AG10803 (cell line): ENCODE measurements at places on chromosomes 4 and X.

DNA sequence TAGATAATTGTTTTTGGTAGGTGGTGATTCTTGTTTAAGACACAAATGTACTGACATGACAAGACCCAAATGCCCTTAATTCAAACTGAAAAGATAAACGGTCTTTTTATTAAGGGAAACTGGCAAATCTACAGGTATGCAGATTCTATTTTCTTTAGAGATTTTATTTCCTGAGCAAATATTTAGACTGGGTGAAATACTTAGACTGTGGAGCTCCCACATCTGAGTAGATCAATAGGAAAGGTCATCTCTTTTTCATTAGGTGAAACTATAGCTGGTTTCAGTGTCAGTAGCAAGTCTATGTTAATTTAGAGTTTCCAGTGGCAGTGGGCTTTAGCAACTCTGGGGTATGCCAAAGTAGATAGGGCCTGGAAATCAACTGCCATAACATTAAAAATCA is 446.7 kb downstream of the FSTL5 start:
- DNase-seq: no peak

DNA sequence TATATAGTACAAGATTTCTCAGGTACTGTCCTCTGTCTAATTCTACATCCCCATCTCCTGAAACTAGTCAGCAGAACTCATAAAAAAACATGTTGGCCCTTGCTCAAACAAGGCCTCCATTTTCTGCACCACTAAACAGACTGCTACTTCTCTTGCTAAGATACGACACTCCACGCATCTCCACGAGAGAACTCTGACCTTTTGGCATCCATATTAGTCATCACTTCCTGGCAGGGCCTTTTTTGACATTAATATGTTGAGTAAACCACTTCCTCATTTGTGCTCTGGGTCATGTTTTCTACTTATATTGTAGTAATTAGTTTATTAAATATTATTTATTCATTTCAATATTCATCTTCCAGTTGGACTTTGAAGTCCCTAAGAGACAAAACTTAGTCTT is 65.6 kb downstream of the DCAF8L1 start:
- no peak for DNase-seq

GRCh38 chr4:172996571-172997216 is 171.9 kb upstream of the GALNT7 start:
- DNase-seq: peak; percentile 11

DNA sequence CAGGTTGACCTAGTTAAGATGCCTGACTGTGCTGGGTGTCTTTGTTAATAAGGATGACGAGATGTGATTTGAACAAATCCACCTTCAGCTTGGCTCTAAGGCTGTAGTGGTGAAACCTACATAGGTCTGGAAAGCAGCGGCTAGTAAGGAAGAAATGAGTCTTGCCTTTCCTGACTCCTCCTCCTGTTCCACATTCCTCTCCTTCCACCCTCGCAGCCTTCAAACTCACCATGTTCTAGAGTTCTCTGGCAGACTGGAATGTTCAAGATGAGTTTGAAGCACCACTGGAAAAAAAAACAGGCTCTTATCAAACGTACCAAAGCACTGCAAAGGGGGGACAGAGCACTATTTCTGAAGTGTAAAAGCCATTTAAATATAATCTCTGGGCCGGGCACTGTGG is 395.4 kb downstream of the BMPR1B start:
- no peak for DNase-seq

GRCh38 chr4:159224408-159224807 is 121.5 kb downstream of the RAPGEF2 start:
- DNase-seq: no peak

GRCh38 chr4:22129454-22130029 is 181.0 kb upstream of the KCNIP4 start:
- DNase-seq: peak; percentile 11

GRCh38 chr4:48779095-48779997 is 733 bp downstream of the FRYL start:
- peak; percentile 56 for DNase-seq

DNA sequence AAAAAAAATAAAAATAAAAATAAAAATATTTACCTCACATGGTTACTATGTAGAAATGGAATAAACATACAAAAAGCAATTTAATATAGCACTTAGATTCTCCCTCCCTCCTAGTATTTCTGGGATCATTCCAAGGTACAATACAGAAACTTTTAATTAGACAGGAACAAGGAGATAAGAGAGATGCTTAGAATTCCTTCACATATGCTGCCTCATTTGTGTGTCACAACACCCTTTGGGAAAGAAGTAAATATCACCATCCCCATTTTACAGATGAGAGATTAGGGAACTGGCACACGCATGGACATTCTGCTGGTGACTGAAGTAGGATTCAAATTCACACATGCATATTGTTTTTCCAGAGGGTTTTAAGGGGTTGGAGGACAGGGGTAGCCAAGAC is 164.2 kb downstream of the APBB2 start:
- peak; percentile 36 for DNase-seq

GRCh38 chrX:39796856-39797255 is 300.9 kb downstream of the BCOR start:
- DNase-seq: peak; percentile 16

GRCh38 chr4:150510176-150510865 is 71.6 kb upstream of the MAB21L2 start:
- peak; percentile 80 for DNase-seq

- DNase-seq: no peak
Measured at GRCh38 chr4:30385650-30386049, 334.5 kb upstream of the PCDH7 start.

DNA sequence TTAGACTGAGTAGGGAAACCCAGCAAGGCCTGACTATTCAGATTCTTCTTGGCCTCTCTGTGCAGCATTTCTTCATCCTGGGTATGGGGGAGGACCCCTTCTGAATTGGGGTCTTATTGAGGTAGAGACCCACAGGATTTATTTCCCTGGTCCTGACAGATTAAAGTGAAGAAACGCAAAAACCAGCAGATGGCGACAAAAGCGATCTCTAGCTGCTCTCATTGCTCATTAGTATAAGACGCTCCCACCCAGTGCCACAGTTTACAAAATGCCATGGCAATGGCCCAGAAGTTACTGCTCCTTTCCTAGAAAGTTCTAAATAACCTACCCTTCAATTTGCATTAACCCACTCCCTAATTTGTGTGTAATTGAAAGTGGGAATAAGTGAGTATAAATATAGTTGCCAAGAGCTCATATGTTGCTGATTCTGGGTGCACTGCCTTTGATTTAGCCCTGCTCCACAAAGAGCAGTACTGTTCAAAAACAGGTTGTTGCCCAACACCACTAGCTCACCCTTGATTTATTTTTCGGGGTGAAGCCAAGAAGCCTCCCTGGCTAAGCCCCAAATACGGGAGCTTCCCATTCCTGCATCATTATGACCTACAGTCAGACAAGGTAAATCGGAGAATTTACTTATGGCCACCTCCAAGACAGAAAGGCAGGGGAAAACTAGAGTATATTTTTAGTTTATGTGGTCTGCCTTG is 3.7 kb upstream of the BEX4 start:
- peak; percentile 40 for DNase-seq

GRCh38 chr4:38366456-38366855 is 297.5 kb upstream of the KLF3 start:
- DNase-seq: peak; percentile 17

DNA sequence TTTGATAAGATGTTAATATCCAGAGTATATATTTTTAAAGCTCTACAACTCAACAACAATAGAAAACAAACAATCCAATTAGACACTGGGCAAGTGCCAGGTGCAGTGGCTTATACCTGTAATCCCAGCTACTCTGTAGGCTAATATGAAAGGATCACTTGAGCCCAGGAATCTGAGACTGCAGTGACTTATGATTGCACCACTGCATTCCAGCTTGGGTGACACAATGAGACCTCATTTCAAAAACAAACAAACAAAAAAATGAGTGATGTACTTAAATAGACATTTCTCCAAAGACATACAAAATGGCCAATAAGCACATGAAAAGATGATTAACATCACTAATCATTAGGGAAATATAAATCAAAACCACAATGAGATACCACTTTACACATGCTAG is 356.8 kb upstream of the PCDH10 start:
- DNase-seq: no peak

DNA sequence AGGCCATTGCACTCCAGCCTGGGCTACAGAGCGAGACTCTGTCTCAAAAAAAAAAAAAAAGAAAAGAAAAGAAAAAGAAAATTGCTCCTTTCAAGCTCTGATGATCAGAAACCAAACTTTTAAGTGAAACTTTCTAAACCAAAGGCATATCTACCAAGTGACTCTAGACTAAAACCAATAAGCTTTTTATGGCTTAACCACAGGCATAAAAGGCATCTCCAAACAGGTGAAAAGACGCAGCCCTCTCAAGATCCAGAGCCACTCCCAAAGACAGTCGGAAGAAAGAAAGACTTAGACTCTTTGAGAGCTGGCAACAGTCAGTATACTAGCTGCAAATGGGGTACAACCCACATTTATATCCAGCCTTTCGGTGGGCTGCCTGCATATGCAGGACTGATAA is 117.1 kb upstream of the AP1S2 start:
- no peak for DNase-seq

- DNase-seq: no peak
Measured at GRCh38 chrX:77937291-77937690, 26.8 kb downstream of the ATP7A start.

- DNase-seq: no peak
Measured at GRCh38 chrX:137428221-137428661, 137.7 kb upstream of the ZIC3 start.

- DNase-seq: no peak
Measured at GRCh38 chr4:3612281-3612680, 80.1 kb upstream of the LRPAP1 start.

DNA sequence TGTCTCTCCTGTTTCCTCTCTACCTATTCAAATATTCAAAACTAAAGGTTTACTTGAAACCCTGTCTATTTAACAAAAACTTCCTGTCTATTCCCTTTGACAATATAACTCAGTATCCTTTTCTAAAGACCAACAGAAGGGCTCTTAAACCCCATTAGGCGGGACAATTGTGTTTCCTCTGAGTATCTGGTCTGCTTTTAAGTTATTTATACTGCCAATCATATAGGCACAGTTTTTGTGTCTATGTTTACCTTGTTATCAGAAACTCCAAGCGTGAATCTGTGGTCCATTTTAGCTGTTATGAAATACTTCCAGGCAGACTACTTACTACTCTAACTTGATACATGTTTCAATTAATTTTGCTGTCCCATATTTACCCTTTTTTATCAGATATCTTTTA is 350.0 kb upstream of the CTSO start:
- DNase-seq: no peak

DNA sequence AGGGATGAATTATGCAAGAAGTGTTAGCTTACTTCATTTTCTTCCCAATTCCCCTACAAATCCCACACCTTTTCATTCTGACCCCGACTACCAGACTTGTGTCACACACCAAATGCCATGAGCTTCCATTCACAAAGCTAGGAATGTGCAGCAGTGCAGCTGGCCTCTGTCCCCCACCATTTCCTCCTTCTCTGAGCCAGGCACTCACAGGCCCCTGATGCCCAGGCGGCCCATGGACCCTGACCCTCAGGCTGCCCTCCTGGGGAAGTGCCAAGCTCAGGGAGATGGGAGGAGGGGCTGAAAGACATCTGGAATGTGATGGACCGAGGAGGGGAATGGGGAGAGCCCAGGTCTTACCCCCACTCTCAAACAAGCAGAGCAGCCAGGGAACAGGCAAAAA is 67.0 kb upstream of the BCOR start:
- DNase-seq: no peak

GRCh38 chr4:161457311-161457710 is 706.5 kb downstream of the FSTL5 start:
- DNase-seq: peak; percentile 4

GRCh38 chr4:1009542-1010394 is 1.7 kb upstream of the FGFRL1 start:
- DNase-seq: peak; percentile 44

DNA sequence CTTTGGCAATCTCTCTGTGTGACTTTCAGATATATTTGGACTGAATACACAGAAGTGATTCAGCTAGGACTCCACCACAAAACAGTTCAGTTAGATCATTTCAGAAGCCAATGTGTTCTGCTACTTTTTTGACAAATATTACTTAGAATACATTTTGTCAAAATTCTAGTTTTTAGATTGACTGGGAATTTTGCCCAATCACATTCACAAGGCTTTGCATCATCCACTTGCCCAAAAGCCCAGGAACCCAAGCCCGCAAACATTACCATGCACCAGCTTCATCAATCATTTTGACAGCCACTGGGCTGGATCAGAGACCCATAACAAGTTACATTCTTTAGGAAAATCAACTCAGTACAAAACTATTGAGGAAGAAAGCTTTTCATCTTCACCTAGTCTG is 256.6 kb upstream of the NDST3 start:
- no peak for DNase-seq

GRCh38 chrX:41512394-41512793 is 65.3 kb downstream of the NYX start:
- DNase-seq: no peak

- DNase-seq: no peak
Measured at GRCh38 chrX:121455890-121456289, 408.5 kb downstream of the GLUD2 start.

- peak; percentile 24 for DNase-seq
Measured at GRCh38 chrX:46912603-46913491, 626 bp downstream of the JADE3 start.

DNA sequence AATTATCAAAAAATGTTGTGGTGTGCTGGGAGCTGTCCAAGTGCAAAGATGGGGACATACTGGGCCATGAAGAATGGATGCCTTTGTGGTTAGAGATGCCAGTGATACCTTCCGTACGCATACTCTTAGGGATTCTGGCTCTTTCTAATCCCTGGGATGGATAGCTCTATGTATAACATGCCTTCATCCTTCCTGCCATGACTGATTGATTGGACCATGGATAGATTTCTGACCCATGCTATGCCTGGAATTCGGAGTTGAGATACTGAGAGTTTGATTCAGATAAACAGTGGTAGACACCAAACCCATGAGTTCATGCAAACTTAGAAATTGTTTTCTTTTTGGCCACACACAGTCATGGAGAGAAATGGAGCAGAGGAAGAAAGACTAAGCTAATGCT is 147.2 kb upstream of the WDFY3 start:
- peak; percentile 0 for DNase-seq

DNA sequence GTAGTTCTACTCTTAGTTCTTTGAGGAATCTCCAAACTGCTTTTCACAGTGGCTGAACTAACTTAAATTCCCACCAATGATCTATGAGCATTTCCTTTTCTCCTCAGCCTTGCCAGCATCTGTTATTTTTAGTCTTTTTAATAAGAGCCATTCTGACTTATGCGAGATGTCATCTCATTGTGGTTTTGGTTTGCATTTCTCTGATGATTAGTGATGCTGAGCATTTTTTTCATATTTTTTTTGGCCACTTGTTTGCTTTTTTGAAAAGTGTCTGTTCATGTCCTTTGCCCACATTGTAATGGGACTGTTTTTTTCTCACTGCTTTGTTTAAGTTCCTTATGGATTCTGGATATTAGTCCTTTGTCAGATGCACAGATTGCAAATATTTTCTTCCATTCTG is 21.5 kb upstream of the PHKA1 start:
- DNase-seq: peak; percentile 8

GRCh38 chrX:118497180-118497818 is 1.7 kb downstream of the DOCK11 start:
- no peak for DNase-seq
